NCI-H345 (cell line): ENCODE measurements at places on chromosomes 6 and 20.
A peak's percentile ranks its signal among the peaks of the same experiment; 100 is the strongest.

DNA sequence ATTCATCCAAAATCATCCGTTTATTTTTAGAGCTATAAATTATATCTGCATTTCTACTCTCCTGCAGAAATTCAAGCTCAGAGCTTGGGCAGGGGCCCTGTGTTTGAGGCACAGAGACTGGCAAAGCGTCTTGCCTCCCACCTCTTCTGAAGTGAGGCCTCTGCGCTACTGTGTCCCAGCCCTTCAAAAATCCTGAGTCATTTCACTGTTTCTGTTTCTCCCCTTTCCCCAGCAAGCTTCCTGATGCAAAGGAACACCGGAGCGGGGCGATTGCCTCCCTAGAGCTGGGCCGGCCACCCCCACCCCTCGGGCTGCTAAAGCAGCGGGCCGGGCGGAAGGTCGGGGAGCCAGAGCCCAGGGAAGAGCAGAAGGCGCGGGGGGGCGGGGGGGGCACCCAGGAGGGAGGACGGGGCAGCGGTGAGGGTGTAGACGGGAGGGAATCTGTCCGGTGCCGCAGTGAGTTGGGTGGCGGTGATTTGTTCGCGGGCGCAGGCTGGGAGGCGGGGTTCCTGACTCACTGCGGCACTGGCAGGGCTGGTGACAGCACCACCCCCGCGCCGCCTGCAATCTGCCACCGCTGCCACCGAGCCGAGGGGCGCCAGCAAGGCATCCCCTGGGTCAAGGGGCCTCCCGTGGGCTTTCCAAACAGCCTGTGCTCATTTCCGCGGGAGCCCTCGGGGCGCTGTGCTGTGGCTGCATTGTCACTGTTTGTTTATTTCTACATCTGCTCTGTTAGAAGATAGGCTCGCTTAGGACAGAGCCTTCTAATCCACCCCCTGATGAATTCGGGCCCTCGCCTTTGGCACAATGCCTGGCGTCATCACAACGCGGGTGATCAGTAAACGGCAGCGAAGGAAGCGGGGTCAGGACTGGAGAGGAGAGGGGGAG is 46.5 kb upstream of the SNAP25 start:
- DNase-seq: peak; percentile 88

DNA sequence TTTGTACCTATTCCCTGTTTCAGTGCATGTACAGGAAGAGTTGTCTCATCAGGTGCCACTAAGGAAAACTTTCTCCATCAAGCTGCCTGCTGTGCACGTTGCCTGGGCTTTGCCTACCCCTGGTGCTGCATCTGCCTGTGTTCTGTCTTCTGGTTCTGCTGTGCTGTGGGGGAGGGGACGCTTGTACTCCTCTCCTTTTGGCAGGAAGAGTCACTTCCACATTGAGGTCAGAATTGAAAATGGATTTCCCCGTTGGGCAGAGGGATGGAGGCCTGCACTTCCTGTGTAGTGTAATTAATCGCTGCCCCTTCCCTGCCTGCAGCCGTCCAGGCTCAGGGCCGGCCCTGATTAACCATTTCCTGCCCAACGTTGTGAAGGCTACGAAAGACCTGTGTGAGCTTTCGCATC is 153.3 kb downstream of the SCML4 start:
- DNase-seq: no peak

GRCh38 chr6:15232836-15233510 is 12.9 kb upstream of the JARID2 start:
- no peak for DNase-seq

DNA sequence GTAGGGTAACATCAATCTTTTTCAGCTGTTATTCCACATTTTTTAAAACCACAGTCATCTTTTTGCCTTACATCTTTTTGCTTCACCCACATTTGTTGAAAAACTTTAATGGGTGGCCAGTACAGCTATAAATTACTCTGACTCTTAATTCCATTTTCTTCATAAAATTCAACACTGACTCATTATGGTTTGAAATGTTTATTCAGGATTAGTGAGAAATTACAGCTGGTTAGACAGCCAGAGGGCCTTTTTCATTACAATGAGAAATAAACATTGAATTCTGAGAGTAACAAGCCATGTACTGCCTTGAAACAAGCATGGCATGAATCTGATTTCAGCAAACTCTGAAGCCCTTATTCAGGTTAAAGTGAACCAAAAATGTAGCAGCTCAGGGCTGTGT is 19.5 kb downstream of the NDUFAF4 start:
- DNase-seq: no peak

GRCh38 chr20:31596831-31597480 is 8.1 kb upstream of the ID1 start:
- DNase-seq: no peak

DNA sequence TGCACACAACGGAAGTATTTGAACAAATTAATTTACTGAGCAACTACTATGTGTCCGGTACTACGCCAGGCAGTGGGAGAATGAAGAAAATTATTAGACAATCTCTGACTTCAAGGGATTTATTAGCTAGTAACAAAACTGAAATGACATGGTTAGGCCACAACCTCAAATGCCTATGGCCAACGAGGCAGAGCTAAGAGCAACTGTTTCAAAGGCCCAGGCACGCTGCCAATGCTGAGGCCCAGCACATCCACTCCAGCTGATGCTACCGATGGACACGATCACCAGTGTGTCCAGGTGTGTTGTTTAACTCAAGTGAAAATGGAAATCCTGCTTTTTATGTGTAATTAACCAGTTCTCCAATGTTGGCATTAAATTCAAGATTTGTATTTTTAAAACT is 420.9 kb downstream of the PRKN start:
- no peak for DNase-seq

DNA sequence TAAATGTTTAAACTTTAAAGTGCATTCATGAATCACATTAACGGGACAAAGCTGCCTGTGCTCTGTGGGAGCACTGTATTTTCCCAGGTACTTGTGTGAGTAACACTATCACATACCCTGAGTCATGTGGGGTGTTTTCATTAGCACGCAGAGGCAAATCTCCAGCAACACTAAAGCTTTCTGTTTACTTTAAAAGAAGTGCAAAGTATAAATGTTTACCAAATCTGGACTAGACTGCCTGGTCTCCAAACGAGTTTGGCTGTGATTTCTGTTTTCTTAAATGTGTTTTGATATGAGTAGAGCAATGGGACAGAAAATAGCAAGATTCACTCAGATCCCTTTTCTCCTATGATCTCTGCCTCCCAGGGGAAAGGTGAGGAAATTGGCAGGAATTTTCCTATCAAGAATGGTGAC is 28.8 kb upstream of the RIPPLY2 start:
- DNase-seq: no peak

GRCh38 chr20:15576411-15576810 is 996.8 kb downstream of the KIF16B start:
- DNase-seq: no peak

DNA sequence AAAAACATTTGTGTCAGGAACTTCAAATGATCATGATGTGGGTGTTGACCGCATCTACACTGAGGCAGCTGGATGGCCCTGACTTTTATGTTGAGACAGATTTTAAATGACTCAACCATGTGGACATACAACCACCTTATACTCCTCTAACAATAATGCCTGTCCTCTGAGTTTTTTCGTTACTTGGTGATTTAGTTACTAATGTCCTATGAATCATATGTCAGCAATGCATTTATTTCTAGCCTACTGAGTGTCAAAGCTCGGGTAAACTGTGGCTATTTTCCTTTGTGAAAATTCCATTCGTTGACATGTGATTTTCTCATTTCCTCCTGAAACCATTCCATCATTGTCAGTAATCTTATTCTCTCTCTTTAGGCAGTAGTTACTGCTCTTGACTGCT is 38.9 kb upstream of the NKX2-4 start:
- no peak for DNase-seq

- DNase-seq: no peak
These were observed 212.1 kb downstream of the WDR27 start for GRCh38 chr6:169489563-169490245.

- peak; percentile 71 for DNase-seq
These were observed 96.2 kb upstream of the BTN3A2 start for GRCh38 chr6:26268659-26269402.

DNA sequence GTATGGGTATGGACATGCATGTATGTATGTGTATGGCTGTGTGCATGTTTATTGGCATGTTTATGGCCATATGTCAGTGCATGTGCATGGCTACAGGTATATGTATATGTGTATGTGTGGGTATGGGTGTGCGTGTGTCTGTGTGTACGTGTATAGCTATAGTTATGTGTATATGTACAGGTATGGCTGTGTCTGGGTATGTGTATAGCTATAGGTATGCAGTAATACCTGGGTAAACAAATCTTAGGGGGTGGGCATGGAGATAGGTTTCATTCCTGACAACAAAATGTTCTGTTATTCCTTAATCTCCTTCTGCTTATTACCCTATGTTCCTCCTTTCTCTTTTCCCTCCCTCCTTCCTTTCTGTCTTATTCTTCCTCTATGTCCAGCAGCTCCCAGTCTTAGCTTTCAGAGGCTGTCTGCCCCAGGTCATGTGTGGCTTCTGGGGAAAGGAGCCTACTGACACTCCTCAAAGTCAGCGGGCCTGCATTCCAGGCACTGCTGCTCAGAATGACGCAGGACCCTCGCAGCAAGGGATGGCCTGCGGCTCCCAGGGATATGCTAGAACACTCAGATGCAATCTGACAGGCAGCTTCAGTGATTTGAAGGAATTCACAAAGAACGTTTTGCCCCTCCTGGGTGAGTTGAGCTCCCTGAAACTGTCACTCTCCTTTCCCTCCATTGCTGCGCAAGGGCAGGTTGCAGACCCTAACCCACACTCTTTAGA is 139.3 kb upstream of the PHACTR1 start:
- no peak for DNase-seq

- DNase-seq: no peak
These were observed 4.5 kb upstream of the SIRPA start for GRCh38 chr20:1890469-1891262.

- no peak for DNase-seq
These were observed 419.3 kb upstream of the HS3ST5 start for GRCh38 chr6:114762145-114762544.

DNA sequence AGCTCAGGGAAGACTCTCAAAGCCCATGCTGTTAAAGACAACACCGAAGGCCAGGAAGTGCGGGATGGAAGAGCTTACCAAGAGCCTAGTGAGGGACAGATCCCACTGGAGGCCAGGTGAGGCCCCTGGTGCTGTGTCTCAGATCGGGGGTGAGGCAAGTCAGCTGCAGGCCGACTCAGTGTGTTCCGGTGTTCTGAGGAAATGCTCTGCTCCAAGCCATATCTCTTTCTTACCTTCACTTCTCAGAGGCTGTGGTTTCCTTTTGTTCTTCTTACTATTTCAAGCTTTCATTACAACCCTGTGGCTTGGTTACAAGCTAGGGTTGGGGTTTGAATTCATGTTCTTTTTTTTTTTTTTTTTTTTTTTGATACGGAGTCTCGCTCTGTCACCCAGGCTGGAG is 114.3 kb upstream of the ZFP64 start:
- DNase-seq: no peak

GRCh38 chr6:34094474-34095135 is 51.3 kb downstream of the GRM4 start:
- peak; percentile 84 for DNase-seq

DNA sequence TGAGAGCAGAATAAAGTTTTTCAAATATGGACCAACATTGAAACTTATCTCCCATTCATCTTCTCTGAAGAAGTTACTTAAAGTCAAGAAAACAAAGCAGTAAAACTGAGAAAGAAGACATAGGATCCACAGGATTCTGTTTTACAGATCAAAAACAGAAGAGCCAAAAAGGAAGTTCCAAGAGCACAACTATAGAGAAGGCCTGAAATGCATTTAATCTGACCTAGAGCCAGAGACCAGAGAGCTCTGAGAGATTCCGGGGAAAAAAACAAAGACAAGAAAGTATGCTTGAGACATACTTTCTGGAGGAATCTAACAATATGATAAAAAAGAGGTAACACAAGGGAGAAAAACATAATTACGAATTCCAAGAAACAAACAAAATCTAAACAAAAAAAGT is 26.1 kb downstream of the SRPK1 start:
- no peak for DNase-seq

- no peak for DNase-seq
These were observed 21.3 kb upstream of the OPRM1 start for GRCh38 chr6:154017786-154018185.

DNA sequence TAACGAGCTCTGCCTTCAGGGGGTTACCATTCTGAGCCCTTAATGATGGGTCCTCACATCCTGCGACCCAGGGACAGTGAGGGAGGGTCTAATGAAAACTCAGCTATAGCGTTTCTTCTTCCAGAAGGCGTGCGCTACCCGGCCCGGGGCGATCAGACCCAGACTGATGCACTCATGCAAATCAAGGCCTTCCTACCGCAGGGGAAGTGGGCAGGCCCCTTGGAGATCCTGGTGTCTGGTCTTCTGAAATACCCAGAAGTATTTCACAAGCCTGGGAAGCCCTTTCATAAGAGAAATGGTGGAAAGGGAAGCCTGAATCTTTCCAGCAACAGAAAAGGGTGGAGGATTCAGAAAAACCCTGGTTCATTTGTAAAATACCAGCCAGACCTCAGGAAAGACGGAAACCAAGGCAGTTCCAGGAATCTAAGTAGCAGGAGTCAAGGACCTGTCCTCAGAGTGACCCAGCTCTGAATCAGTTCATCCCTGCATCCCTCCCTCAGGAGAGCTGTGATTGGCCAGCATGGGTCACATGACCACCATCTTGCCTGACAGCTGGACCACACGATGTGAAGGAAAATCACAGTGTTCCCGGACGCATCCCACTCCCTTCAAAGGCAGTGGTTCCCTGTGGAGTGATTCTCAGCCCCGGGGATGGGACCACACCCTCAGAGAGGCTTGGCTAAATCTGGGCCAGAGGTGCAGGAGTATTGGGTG is 12.7 kb downstream of the BFSP1 start:
- no peak for DNase-seq

DNA sequence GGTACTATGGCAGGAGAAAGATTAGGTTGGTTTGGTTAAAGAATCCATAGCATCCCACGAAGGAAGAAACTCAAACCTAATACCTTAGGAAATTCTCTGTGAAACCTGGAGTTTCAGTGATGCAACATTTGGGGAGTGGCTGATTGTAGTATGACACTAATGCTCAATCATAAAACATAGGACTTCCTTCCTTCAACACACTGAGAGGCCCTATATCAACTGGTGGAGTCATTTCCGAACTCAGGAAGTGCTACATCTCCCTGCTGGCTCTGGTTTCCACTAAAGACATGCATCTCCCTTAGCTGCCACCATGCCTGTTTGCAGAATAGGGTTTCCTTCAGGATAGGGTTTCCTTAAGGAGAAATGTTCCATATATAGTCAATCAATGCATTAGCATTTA is 5.2 kb upstream of the MANEA start:
- DNase-seq: no peak
